ENCODE measurements at places on chromosomes 7 and 10. TPM values are rescaled to one million over a fixed set of nuclear protein-coding genes. Genes with fewer than 3 reads are reported as not detected.

DNA sequence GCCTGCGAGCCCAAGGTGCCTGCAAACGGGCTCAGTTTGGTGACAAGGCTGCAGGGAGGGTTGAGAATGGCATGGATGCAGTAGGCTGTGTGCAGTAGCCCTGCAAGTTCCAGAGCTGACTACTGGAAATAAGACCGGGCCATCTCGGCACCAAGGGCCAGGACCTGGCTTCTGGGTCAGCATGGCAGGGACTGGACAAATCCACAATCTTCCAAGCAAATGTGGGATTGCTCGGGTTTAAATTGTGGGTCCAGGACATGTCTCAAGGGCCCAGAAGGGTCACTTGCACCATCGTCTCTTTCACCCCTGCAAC is 78.0 kb downstream of the GPR26 start:
- no peak for DNase-seq

GRCh38 chr10:14574885-14575284 is 199.8 kb downstream of the FAM107B start:
- DNase-seq = no peak

- no peak for DNase-seq
Measured at GRCh38 chr10:52027055-52027705, 286.9 kb upstream of the DKK1 start.

DNA sequence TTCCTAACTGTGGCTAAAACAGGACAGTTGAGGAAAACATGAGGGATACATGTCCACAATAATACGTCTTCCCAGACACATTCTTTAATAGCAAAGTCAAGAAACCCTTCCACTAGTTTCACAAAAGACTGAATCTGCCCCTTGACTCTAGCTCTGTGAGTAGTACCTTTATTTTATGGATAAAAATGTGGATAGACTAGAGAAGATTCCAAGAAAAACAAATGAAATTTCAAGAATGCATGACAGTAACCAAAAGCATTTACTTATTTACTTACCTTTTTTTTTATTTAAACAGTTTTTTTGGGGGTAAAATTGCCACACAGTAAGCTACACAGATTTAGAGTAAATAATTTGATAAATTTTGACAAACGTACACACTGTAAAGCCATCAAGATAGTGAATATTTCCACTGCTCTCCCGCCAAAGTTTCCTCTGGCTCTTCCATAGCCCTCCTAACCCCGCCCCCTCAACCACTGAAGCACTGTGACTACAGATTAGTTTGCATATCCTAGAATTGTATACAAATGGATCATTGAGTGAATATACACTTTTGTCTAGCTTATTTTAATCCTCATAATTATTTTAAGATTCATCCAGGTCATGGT is 420.4 kb upstream of the ZMIZ1 start:
- no peak for DNase-seq

GRCh38 chr7:67616517-67616916 is 619.9 kb downstream of the TYW1 start:
- DNase-seq = no peak

DNA sequence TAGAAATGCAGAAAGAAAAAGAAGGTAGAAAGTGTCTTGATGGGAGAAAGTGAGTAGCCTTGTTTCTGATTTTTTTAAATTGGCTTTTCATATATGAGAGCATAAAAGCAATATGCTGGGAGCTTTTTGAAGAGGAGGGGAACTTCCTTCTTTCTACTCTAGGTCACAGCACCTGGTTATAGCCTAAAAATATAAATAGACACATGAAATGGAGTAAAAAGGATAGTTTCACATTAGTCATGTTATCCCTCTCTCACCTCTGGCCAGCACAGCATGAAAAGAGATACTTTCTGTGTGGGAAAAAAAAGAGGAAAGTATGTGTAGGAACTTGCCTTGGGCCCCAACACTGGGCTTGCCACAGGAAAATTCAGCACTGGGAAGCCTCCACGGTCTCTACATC is 292.2 kb upstream of the ZWINT start:
- no peak for DNase-seq

DNA sequence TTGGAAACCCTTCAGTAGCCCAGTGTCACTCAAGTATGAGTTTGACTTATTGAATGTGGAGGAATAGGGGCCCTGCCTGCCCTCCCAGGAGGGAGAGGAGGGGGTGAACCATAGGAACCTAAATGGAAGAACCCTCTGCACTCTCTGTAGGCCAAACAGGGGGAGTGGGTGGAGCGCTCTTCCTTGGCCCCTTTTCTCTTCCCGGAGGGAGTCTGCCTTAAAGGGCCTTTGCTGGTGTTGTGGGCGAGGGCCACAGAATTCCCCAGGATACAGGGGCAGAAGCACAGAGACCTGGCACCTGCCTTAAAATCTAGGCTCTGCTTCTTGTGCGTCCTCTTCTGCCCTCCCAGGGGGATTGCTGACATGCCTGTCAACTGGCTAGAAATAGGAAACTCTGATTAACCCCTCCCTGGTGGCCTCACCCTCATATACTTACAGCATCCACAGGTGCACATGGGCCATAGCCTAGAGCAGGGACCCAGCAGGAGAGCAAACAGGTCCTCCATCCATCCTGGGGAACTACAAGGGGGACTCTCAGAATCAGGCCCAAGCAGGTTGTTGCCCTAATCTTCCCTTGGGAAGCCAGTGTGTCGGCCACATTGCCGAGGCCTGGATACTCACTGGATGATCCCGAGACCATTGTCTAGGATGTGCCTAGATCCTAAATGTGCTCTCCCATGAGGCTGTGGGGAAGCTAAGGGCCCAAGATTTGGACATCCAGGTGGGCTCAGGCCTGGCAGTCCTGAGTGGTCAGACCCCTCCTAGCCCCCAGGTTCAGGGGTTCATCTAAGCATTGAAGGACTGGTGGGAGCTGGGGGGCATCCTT is 3.4 kb downstream of the TRIM8 start:
- DNase-seq = no peak

DNA sequence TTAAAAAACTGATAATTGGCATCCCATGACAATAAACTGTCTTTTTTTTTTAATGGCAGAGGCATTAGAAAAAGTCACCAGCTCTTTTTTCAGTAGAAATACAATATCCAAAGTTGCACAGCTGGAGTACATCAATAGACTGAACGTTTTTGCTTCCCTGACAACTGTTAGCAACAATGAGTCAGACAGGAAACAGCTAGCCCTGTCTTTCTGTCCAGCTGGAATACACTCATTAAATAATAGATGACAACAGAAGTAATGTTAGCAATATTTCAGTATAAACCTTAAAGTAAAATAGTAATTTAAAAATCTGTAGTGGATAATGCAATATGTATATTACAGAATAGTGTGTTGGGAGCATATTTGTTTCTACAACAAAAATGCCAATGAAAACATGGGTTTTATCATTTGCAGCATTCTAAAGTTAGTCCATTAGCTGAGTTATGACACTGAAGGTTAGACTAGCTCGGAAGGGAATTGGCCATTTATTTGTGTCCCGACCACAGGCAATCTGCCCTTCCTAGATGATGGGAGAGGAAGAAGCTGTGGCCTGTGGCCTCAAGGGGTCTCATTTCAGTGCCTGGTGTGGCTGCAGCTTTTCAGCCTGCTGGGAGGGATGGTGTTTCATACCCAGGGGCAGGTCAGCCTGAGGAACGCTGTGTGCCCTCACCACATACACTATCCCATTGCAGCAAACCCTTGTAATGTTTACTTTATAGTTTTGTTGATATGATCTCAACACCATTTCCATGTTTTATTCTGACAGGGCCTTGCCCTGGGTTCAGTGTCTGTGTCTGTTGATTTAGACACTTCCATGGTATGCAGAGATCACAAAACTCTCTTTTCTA is 173.3 kb downstream of the SLC16A9 start:
- DNase-seq = no peak

DNA sequence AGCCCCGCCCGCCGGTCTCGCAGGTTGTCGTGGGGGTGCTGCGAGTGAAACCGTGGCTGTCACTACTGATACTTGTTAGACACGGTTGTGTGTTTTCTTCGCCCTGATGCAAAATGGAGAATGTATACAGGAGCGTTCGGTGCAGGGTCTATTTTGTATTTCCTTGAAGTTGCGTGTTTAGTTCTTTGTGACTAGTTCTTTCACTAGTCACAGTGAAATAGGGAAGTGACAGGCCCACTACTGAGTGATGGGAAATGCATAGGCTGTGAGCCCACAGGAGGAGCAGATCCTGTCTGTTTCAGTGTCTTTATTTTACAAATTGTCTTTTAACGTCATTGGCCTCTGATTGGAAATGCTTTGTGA is 675 bp downstream of the ABRAXAS2 start:
- no peak for DNase-seq

DNA sequence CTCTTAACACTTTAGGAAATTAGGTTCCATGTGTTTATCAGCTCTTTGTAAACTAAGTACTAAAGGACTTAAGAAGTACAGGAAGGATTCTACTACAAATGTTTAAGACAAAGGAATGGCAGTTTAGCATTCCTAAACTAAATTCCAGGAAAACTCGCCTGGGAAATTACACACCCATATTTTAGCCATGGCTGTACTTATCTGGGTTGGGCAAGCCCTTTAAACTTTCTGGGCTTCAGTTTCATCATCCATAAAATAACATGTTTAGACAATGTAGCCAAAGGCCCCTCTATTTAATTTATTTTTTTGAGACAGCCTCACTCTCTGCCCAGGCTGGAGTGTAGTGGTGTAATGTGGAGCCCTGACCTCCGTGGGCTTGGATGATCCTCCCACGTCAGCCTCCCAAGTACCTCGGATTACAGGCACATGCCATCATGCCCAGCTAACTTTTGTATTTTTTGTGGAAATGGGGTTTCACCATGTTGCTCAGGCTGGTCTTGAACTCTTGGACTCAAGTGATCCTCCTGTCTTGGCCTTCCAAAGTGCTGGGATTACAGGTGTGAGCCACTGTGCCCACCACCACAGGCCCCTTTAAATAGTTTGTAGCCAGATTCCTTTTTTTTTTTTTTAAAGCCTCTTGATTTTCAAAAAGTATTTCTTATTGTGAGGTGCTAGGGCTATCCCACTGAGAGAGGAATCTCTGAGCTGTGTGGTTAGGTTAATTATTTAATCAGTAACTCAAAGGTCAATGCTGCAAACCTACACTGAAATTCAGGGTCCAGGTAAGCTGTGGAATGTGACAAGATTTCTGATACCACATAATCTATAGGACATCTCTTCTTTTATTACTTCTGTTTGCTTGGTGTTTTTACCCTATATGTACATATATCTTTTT is 32.1 kb downstream of the TMEM60 start:
- DNase-seq = no peak

DNA sequence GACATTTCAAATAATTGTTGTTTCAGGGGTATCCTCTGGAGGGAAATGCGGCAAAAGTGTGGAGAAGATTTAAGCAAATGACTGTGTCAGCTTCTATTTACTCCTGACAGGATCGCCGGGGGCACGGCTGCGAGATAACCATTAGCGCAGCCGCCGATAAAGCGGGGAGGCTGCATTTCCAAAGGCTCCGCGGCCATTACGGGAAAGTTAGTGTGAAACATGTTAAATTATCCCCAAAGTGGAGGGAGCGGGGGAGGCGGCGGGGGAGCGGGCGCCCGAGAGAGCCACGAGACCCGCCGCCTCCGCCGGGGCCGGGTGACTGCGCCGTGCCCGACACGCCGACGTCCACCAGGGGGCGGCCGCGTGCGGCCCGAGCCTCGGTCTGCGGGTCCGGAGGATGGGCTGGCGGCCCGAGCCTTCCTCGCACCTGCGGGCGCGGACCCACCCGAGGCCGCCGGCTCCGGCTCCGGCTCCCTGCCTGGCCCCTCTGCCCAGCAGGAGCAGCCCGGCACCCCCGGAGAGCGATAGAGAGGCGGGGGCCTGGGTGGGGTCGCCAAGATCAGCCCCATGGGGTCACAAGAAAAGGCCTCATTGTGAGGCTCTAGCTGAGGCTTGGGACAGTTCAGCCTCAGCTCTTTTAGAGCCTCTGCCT is 74.4 kb upstream of the PAX2 start:
- DNase-seq = no peak

DNA sequence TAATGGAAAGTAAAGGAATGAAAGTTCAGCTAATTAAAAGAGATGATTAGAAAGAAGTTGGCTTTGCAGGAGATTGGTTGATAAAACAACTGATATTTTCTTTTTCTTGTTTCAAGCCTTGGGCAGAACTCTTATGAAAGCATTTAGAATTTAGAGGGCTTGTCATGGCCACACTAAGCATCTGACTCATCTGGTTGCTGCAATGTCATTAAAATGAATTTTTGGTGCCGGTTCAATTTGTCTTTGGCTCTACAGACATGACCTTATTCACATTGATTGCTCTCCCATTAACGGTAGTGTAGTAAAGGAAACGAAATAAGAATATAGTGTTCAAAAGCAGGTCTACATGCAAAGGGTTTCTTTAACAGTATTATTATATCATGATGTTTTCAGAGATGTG is 1012.4 kb upstream of the C7orf33 start:
- DNase-seq = no peak

GRCh38 chr10:17144757-17145156 is 15.1 kb upstream of the CUBN start:
- DNase-seq = no peak

GRCh38 chr7:43615558-43616145 is 32.7 kb downstream of the STK17A start:
- DNase-seq = no peak

GRCh38 chr10:28566458-28567015 is 33.6 kb downstream of the WAC start:
- DNase-seq = no peak

DNA sequence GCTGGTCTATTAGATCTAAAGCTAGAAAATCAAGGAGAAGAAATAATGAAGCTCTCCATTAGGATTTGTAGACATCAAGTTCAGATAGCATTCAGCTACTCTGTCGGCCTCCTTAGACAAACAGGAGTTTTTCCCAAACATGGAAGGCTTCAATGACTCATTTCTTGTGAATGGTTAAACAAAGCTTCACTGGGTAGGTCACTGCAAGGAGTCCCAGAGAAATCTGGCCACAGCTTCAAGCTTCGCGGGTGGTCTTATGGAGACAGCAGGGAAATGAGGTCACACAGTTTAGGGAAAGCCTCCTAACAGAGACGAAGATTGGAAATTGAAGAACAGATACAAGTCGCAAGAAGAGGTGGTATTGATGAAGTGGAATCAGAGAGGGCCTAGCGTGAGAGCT is 22.6 kb upstream of the LRRC72 start:
- DNase-seq = no peak

GRCh38 chr10:61452655-61453641 is at the start of gene TMEM26:
Gene TMEM26 (minus strand): TSS chr10:61453381. CDS start chr10:61453081, 300 bp downstream.
- no peak for DNase-seq

DNA sequence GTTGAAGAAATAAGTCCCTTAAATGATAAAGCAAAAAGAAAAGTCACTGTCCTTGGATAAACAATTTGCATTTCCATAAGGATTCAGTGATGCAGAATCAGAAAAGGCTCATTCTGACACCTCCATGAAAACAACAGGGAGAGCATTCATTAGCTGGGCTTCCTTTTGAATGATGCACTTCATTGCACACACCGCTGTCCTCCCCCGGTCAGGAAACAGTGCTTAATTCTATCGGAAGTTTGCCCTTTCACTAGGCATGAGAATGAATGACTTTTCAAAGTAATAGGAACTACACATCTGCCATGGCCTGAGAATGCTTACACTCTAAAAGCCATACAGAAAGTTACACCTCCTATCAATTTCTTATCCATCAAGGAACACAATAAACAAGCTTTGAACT is 4.2 kb downstream of the PCDH15 start:
- DNase-seq = no peak

The TMEM176B gene
- 2.3 TPM for total RNA-seq

The VENTX gene
- not detected for total RNA-seq

The RARRES2 gene
- not detected for total RNA-seq

The GDF2 gene
- total RNA-seq = not detected

The GSTK1 gene
- total RNA-seq = 239 TPM

The CUX1 gene
- total RNA-seq = 83.3 TPM

The FAM25A gene
- 11.4 TPM for total RNA-seq

The SRRM3 gene
- total RNA-seq = 0.74 TPM

The SEMA3C gene
- total RNA-seq = 20.9 TPM

Data from PC-9 (cell line).